ENCODE measurements at places on chromosomes 2 and 18. TPM values are rescaled to one million over a fixed set of nuclear protein-coding genes. Genes with fewer than 3 reads are reported as not detected.

DNA sequence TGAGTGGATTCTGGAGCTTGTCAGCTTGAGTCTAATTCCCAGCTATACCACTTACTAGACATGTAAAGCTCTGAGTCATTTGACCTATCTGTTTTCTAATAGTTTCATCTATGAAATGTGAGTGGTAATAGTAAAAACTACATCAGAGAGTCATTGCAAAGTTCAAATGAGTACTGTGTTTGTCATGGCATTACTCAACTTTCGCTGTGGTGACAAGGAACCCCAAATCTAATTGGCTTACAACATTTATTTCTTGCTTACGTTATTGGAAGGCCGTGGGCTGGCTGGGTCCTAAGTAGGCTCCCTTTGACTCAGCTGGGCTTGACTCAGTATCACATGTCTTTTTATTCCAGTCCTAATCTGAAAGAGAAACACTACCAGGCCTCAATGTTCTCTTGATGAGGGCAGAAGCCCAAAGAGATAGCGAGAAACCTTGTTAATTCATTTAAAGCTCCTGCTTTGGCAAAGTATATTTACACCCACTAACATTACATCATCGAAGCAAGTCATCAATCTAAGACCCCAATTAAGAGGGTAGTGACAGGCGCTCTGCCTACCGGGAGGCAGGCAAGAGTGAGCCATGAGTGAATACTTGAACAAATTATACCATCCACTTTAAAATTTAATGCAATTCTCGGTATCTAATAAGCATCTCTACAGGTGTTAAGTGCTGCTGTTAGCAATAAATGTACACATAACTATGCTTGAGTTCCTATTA is 431.8 kb upstream of the SPHKAP start:
- no peak for DNase-seq

- DNase-seq = no peak
Observed at GRCh38 chr2:3814706-3815245, 111.4 kb downstream of the DCDC2C start.

The WNT6 gene
- not detected for total RNA-seq

The SMAD4 gene
- total RNA-seq = 80.2 TPM

DNA sequence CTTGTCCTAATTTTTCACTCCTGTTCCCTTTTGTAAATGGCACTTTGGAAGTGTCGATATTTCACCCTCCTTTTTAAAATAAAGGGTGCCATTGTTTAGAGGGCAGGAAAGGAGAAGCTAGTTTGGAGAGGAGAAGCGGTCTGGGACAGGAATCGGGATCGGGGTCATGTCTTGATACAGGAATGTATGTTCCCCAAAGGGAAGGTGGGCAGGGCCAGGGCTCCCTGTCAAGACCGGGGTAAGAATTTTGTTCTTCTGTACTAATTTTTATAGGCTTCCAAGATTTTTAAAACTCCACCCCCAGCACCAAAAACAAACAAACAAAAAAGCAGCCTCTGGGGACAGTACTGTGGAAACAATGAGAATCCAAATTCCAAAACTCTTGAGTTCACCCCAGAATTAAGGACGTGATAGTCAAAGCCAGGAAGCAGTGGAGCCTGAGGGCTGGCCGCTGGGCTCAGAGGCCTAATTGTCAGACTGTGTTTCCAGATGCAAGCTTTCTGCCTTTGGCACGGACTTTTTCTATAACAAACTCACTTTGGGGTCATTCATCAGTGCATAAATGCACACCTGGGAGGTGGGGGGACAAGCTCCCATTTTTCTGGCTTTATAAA is 250.4 kb upstream of the SIX2 start:
- DNase-seq = no peak

GRCh38 chr18:22348521-22349316 is 69.0 kb downstream of the CTAGE1 start:
- no peak for DNase-seq

The ELMOD3 gene
- total RNA-seq = 16.8 TPM

DNA sequence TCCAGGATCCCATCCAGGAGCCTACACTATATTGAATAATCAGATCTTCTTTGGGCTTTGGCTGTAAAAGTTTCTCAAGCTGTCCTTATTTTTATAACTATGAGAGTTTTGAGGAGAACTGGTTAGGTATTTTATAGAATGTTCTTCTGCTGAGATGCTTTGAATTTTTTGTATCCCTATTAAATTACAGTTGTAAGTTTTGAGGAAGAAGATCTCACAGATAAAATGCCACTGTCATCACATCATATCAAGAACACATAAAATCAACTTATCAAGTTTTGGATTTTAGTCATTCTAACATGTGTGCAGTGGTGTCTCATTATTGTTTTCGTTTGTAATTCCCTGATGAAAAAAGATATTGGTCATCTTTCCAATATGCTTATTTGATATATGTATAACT is 260.2 kb upstream of the COL3A1 start:
- no peak for DNase-seq

GRCh38 chr2:86679036-86679435 is 41.1 kb upstream of the RMND5A start:
- DNase-seq = no peak

- DNase-seq = no peak
Observed at GRCh38 chr2:177204417-177204816, 8.2 kb upstream of the HNRNPA3 start.

DNA sequence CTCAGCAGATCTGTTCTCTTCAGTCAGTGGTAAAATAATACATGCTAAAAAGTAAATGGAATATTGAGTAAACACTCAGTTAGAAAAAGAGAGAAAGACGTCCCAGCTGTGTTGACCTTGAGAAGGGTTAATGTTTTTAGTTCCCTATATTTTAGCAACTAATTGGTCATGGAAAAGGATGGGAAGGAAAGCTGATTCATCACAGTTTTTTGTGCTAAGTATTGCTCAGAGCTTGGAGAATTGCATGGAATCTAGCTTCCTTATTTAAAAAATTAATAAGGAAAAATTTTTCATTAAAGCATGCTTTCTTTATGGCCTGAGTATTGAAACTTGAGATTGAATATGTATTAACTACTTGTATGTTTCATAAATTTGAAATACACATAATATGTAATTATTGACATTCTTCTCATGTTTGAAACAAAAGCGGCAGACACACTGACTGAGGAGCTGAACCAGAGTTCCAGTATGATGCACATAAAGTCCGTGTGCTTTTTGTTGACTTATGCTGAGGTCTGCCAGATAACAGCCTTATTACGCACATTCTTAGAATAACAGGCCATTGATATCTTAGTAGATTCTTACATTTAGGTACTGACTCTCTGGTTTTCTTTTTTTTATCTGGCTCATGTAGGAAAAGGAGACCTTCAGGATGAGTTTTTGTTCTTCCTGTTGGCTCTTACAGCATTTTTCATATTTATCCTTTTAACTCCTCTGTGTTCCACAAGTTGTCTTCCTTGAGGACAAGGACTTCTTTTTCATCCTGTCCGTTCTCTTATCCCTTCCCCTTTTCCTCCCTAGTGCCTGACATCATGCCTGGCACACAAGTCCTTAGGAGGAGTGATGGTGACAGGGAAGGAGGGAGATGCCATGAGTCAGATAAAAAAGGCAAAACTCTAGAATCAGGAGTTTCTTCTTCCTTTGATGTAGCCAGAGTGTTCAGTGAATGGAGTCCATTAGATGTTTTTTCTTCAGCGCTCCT is 194.1 kb downstream of the PTPRM start:
- DNase-seq = no peak

DNA sequence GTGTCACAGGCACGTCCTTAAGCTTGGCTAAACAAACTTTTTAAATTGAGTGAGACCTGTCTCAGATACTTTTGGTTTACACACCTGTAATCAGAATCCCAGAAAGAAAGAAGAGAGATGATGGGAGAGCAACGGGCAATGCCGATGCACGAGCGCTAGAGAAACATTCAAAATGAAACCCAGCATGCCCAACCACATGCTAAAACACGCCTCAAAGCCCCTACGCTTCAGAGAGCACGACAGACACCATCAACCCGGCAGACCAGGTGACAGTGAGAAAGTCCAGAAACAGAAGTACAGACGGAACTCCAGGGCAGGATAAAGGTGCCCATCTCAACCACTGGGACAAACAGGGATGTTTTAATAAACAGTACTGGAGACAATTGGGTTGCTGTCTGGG is 85.5 kb downstream of the HDAC4 start:
- no peak for DNase-seq

DNA sequence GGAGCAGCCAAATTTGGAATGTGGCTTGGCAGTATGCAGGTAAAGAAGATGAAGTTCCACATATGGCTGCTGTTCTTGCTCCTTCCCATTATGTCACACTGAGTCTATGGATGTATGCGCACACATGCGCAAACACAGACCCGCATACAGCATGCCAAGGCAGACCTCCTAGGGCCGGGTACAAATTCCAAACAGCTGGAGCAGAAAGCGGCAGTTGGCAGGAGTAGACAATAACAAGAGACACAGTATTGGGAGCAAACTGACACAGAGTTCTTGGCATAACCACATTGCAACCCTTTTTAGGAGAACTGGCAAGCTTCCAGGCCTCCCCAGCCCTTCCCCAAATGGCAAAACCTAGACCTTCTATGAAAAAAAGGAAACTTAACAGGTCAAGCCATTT is 268.9 kb downstream of the SP3 start:
- no peak for DNase-seq

The CYP26B1 gene
- total RNA-seq = 3.1 TPM

GRCh38 chr2:177174486-177174885 is 38.1 kb upstream of the HNRNPA3 start:
- no peak for DNase-seq

GRCh38 chr18:78739115-78739514 is 240.5 kb upstream of the SALL3 start:
- DNase-seq = no peak

- DNase-seq = no peak
Observed at GRCh38 chr2:68762665-68763064, 28.1 kb downstream of the ARHGAP25 start.

DNA sequence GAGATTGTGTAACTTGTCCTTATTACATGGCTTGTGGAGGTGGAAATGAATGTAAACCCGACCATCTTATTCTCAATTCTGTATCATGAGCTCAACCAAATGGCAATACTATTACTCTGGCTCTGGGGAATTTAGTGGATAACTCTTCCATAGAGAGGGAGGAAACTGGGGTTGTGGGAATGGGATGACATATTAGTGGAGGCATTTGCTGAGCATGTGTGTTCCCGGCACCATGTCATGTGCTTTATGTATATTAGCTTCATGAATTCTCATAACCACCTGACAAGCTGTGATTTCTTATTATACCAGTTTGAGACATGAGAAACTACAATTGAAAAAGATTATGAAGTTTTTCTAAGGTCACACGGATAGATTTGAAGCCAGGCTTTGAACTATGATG is 112.8 kb upstream of the TMEFF2 start:
- DNase-seq = no peak

DNA sequence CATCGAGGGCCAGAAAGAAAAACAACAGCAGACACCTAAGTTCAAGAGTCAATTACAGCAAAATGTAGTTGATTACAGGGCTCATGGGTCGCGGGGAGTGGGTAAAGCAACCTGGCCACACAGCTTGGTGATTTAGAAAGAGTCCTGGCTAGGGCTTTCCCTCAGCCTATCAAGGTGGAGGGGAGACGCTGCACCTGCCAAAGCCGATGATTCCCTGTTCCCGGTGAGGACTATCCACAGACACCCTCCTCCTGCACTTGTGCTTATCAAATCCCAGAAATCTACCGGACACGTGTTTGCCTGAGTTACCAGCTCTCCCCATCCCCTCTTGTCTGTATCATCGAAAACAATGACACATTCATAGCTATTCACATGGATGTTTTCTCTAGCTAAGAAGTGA is 7.0 kb upstream of the SOX11 start:
- DNase-seq = no peak

DNA sequence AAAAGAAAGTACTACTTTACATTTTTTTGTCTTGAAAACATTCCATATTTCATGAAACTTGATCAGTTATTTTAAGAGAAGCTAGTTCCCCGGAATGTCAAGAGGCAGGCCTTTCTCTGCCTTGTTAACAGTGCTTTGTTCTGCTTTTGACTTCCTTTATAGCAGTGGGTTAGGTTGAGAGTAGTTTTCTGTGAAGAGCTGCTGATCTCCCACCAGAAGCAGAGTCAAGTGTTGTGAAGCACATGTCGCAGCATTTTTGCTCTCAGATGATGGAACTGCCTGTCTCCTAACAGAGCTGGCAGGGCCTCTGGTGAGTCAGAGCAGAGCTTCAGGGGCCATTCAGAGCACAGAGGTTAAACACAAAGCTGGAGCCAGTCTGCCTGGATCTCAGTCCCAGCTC is 871.8 kb downstream of the SLC4A3 start:
- no peak for DNase-seq

DNA sequence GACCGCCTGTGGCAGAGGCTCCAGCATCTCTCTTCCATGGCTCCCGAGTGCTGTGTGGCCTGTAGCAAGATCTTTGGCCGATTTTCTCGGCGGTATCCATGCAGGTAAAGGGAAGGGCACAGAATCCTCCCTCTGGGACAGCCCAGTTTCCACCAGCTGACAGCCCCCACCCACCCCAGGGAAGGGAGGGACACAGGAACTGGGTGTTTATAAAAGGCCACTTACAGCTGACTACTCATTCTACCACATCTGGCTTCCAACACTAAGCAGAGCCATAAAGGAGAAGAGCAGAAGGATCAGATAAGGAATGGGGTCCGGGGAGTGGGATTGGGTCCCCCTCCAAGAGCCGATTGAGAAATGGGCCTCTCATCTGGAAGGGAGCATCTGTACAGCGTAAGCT is 20.2 kb downstream of the RUFY4 start:
- DNase-seq = no peak

The REG3A gene
- total RNA-seq = not detected

DNA sequence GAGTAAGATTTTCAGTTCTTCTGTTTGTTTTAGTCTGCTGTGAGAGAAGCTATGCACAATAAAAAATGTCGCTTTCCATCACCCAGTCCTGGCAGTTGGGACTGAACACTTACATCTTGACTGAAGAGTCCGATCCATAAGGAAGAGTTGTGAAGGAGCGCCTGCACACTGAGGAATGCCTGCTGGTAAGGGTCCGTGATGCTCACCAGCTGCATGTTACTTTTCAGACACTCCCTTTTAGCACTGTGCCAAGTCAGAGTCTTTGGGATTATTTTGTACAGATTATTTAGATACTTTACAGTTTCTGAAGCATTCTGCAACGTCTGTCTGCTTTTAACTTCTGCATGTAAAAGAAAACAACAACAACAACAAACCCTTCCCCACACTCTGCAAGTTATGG is 42.6 kb upstream of the CD302 start:
- DNase-seq = no peak

DNA sequence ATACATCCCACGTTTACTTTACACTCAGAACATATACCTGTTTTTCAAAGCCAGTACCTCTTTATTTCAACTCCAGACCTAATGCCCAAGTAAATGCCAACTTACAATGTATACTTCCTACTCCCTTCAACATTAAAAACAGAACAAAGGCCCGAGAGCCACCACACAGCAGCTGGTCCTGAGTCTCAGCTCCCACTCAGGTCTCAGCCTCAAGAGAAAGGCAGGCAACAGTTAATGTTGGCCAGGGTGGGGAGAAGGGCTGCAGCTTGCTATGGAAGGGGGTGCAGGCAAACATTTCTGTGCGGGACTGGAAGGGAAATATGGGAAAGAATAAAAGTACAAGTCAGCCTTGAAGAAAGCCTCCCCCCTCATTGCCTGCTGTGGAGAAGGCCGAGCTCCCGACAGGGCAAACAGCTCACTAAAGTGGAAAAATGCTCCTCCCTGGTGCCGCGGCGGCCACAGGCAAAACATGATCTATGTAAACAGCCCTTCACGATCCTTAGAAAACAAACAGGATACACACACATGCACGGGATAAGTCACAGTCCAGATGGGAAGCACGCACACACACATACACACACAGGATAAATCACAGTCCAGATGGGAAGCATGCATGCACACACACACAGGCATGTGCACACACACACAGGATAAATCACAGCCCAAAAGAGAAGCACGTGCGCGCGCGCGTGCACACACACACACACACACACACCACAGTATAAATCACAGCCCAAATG is 67.4 kb downstream of the ADNP2 start:
- DNase-seq = no peak
